HS-27A (cell line): ENCODE measurements at places on chromosomes 12 and 14.

DNA sequence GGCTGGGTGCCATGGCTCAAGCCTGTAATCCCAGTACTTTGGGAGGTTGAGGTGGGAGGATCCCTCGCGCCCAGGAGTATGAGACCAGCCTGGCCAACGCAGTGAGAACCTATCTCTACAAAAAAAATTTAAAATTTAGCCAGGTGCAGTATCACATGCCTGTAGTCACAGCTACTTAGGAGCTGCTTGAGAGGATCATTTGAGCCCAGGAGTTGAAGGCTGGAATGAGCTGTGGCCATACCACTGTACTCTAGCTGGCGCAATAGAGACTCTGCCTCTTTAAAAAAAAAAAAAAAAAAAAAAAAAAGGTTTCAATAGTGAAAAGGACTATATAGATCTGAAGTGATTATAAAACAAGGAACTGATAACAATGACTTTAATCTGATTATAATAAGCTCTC is 13.5 kb downstream of the PSMA3 start:
- DNase-seq: no peak

DNA sequence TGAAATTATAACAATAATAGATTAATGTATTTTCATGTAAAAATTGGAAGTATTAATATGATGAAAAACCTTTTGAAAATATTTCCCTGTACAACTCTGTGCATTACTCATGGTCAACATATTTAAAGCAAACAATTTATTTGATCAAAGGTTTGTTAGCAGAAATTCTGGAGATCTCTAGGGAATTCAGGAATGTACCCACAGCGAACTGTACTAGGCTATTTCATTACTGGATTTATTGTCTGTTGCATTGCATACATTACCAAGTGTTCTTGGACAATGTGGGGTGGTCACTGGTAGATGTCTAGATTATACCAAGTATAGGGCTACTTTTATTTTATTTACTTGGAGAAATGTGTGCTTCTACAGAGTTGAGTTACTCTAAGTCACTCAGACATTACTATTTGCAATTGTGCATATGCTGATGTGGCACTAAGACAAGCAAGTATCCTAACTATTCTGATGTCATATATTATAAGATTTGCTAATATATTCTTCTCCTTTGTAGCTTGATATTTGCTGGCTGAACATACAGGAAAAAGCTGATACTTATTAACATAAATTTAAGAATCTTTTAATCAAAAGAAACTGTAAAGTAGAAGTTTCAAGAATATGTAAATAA is 323.3 kb downstream of the CCER1 start:
- DNase-seq: peak; percentile 2

DNA sequence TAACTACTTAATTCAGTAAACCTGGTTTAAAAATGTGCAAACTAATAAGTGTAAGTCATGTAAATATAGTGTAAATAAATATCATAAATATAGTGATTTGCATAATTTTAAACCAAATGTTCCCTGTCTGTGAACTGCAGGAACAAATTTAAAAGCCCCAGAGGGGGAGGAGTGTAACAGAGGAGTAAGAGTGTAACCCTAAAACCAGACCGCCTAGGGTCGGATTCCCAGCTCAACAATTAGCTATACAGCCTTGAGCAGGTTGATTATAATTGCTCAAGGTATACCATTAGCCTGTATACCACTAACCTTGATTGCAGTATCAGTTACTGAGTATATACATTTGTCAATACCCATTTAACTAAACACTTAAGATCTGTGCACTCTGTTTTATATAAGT is 218.4 kb downstream of the ADAMTS20 start:
- no peak for DNase-seq

- no peak for DNase-seq
Observed at GRCh38 chr14:104721505-104722431, 2.3 kb upstream of the ADSS1 start.

GRCh38 chr14:78356391-78356790 is 186.2 kb downstream of the NRXN3 start:
- DNase-seq: no peak

DNA sequence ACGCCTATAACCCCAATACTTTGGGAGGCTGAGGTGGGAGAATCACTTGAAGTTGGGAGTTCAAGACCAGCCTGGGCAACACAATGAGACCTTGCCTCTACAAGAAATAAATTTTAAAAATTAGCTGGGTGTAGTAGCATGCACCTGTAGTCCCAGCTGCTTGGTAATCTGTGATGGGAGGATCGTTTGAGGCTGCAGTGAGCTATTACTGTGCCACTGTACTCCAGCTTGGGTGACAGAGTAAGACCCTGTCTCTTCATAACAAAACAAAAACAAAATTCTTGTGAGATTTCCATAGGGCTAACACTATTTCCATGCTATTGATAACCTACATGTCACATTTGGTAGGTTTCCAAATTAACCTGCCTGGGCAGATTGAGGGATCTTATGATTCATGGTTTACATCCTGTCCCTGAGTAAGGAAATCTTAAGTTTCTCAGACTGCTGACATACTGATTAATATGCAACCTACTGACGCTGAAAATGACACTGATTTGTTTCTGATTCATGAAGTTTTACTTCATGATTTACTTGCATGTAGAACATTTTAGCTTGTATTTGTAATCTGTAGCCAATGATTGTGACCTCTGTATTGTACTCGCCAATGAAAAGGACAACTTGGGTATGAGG is 15.9 kb downstream of the ATP6V1D start:
- DNase-seq: no peak

GRCh38 chr12:71589478-71589881 is 74.2 kb downstream of the ZFC3H1 start:
- DNase-seq: peak; percentile 66

GRCh38 chr12:94644141-94644979 is 6.0 kb downstream of the TMCC3 start:
- peak; percentile 24 for DNase-seq

GRCh38 chr12:131808744-131809371 is 19.3 kb upstream of the MMP17 start:
- no peak for DNase-seq

DNA sequence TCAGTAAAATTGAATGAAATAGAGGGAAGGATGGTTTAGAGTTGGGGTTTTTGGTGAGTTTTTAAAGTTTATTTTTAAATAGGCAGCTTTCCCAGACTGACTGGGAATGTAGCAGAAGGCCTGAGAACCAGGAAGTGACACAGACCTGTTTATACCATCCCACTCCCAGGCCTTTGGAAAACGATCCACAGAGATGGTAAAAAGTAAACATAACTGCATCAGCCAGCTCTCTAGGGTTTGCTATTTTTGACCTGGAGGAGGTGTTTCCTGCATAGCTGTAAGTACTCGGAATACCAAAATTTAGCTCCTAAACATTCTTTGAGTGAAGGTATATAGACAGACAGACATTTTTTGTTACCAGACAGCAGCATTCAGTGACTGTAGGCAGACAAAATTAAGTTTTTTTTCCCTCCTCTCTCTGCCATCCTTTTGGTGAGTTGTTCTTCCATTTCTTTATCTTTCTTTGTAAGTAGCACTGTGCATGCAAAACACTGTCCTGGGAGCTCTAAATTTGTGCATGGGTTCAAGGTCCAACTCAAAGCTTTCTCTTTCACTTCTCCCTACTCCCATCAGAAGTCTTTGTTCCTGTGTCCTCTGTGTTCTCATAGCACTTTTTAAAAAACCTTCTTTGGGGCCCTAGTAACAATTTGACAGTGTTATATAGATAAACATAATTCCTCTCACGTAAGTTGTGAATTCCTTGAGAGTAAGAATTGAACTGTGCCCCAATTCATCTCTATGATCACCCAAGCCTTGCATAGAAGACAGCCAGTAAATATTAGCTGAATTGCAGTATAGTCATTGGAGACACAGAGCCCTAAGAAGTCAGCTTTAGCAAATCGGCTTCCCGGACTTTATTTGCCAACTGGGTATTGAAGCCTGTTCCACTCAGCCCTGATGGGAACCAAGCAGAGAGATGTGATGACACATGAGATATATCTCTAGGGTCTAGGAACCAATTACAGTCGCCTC is 37.4 kb downstream of the SUSD6 start:
- DNase-seq: no peak

DNA sequence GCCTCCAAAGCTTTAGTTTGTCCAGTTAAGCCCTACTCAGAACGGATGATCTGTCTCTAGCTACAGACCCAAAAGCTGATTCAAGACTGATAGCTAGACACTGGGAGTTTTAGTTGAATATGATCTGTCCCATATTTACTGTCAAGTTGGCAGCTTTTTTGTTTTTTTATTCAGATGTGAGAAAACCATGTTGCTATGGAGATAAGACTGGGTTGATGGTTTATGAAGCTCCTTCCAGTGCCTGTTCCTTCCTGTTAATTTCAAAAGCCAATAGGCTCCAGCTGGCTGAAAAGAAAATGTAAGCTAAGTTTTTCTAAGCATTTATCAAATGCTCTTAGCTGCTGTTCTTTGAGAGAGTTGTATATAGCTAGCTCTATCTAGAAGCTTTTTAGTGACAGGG is 4.7 kb downstream of the DYNLL1 start:
- DNase-seq: no peak

- DNase-seq: no peak
Observed at GRCh38 chr14:100578552-100578951, 8.7 kb downstream of the BEGAIN start.

DNA sequence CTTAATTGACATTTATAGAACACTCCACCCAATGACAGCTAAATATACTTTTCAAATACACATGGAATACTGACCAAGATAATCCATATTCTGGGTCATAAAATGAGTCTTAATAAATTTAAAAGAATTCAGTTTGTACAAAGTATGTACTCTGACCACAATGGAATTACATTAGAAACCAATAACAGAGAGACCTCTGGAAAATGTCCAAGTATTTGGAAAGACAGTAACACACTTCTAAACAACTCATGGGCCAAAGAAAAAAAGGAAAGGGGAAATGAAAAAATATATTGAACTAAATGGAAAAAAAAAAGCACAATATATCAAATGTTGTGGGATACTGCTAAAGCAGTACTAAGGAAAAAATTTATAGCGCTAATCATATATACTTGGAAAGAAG is 52.0 kb downstream of the CRACR2A start:
- peak; percentile 27 for DNase-seq

- no peak for DNase-seq
Observed at GRCh38 chr12:94182986-94183707, 34.8 kb downstream of the PLXNC1 start.

DNA sequence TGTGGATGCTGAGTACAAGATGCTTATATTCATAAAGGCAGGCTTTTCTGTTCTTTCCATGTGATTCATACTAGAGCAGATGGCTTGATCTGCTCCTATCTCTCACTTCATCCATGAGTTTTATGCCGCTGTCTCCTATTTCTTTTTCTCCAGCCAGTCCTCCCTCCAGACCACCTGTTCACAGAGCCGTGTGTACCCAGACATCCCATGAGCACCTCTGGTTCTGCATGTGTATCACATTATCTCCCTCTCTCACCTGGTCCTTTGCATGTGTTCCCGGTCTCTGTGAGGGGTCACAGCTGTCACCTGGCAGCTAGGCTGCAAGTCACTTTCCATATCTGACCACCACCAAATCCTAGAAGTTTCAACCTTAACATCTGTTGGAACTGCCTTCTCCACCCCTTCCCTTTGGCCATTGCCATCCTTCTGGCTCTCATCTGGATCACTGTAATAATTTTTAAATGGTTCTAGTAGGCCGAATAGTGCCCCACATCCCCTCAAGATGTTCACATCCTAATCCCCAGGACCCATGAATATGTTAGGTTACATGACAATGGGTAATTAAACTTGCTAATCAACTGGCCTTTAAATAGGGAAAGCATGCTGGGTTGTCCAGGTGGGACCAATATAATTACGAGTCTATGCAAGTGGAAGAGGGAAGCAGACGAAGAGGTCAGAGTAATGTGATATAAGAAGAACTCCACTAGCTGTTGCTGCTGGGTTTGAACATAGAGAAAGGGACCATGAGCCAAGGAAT is 168.1 kb downstream of the SNAPC1 start:
- DNase-seq: no peak

DNA sequence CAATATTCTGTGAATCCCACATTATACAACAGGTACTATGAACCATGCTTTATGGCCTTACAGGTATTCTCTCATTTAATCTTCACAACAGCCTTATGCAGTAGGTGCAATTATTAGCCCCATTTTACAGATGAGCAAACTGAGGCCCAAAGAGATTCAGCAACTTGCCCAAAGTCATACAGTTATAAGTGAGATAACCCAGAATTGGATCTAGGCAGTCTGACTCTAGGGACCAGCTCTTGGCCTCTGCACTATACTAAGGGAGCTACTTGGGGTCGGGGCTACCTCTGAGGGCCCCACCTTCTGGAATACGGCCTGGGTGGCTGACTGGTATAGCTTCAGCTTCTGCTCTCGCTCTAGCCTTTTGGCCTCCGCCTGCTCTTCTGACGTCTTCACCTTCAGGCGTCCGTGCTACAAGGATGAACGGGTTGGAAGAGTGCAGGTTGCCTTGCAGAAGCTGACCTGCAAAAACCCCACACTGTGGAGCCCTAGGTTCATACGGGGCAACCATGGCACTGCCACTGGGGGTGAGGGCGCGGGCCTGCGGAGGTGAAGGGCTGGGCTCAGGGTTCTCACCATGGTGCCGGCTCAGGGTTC is 762 bp downstream of the RABGGTA start:
- DNase-seq: no peak

GRCh38 chr12:107634530-107634929 is 51.1 kb upstream of the PWP1 start:
- DNase-seq: no peak

DNA sequence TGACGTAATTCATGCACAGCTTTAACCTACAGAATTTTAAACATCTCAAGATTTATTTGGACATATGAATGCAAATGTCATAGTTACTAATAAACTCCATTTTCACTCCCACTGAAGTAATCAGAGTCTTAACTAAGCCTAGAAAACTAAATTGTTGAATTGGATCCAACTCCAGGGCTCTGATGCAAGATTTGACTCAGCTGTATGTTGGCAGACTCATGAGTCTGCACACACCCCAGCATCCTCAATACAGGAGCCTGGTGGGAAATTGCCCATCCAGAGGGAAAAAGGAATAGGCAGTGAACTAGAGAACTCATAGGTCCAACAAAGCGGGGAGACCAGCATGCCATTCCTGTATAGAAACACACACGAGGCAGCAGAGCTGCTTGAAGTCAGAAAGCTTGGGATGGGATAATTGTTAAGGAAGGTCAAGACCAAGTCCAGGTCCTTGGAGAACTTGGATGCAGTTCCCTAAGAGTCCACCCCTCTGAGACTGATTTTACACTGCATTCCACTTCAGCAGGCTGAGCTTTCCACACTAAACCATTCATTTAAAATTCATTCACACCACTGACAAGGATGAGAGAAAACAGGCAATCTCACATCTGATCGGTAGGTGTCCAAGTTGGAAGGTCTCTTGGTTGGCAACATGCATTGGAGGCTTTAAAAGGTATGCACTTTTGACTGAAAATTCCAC is 14.4 kb downstream of the TMTC1 start:
- DNase-seq: peak; percentile 38

GRCh38 chr14:37384870-37385596 is 187.3 kb downstream of the MIPOL1 start:
- no peak for DNase-seq

- DNase-seq: no peak
Observed at GRCh38 chr12:112944024-112944690, 5.9 kb downstream of the OAS3 start.

DNA sequence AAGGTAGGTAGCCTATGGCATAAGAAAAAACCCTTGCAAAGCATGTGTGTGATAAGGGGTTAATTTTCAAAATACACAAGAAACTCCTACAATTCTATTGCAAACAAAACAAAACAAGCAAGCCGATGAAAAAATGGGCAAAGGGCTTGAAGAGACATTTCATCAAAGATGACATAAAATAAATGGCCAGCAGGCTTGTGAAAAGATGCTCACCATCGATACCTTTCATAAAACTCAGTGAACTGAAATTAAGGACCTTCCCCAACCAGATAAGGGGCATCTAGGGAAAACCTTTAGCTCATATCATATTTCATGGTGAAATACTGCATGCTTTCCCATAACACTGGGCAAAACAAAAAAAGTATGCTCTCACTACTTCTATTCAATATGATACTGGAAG is 131.2 kb downstream of the PPM1H start:
- DNase-seq: no peak
